RPMI8226 (cell line): ENCODE measurements at places on chromosomes 12 and 14.

DNA sequence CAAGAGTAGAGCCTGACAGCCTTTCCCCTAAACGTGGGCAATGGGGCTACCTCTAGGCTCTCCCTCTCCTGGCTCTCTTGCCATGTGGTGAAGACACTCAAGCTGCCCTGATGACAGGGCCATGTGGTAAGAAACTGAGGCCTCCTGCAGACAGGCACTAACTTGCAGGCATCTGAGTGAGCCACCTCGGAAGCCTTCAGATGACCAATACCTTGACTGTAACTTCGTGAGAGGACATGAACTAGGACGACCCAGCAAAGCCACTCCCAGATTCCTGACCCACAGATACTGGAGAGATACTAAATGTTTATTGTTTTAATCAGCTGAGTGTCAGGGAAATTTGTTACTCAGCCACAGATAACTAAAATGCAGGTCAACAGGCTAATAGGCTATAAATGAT lies 96.4 kb downstream of the EFCAB11 start:
- DNase-seq: no peak

GRCh38 chr14:28294834-28295440 lies 471.6 kb upstream of the FOXG1 start:
- peak; percentile 20 for DNase-seq

GRCh38 chr12:122867691-122868461 lies 28.0 kb downstream of the VPS37B start:
- DNase-seq: no peak

DNA sequence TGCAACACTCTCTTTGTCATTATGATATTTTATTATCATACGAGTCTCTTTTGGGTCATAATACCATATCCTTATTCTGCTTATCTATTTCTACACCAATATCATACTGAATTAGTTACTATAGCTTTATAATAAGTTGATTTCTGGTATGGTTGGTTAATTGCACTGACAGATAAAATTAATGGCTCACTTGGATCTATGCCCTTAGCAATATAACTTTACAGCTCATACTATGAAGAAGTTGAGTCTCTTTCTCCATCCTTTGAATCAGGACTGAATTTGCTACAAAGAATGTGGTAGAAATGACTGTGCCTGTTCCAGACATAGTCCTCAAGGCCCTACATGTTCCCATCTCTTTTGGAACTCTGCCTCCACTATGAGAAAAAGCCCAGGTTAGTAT lies 139.7 kb upstream of the DYRK2 start:
- DNase-seq: no peak
